ENCODE measurements at places on chromosomes 5 and 9. TPM values are rescaled to one million over a fixed set of nuclear protein-coding genes. Genes with fewer than 3 reads are reported as not detected.

Gene SOX30
- total RNA-seq, result not detected

Gene IER5L
- total RNA-seq, result 14.9 TPM

Gene LRRC19
- total RNA-seq, result not detected

Gene KLF9
- 90.7 TPM for total RNA-seq

Gene STOM
- 396 TPM for total RNA-seq

Gene MYORG
- total RNA-seq, result 2.1 TPM

Gene TAF11L2
- not detected for total RNA-seq

Gene PCDHGA1
- 0.15 TPM for total RNA-seq

Gene C9orf43
- total RNA-seq, result 0.30 TPM

Gene PCDHGA5
- 2.1 TPM for total RNA-seq

Gene ECM2
- 4.3 TPM for total RNA-seq

Gene TGFBI
- 51.0 TPM for total RNA-seq

Gene CTSV
- total RNA-seq, result 0.67 TPM

Gene ELL2
- 52.2 TPM for total RNA-seq

Gene MCIDAS
- total RNA-seq, result 0.22 TPM

Gene FAM221B
- not detected for total RNA-seq

Gene FBXW2
- total RNA-seq, result 90.0 TPM

Gene FYB1
- total RNA-seq, result 97.4 TPM

Gene PCDHGA12
- total RNA-seq, result 6.2 TPM

Gene WDR38
- 7.7 TPM for total RNA-seq

Gene PROB1
- 0.98 TPM for total RNA-seq

Gene GNPDA1
- total RNA-seq, result 37.5 TPM

Gene RASGEF1C
- not detected for total RNA-seq

Gene GMCL2
- total RNA-seq, result not detected

Gene RXRA
- 59.7 TPM for total RNA-seq

Gene FOXD4L3
- total RNA-seq, result 0.61 TPM

Gene ITK
- 5.0 TPM for total RNA-seq

Gene SLC36A3
- total RNA-seq, result not detected

Gene GABRA1
- not detected for total RNA-seq

Gene MBLAC2
- 4.2 TPM for total RNA-seq

Gene PLCXD3
- 1.4 TPM for total RNA-seq

Gene SLC6A3
- not detected for total RNA-seq

Gene RGS7BP
- 2.5 TPM for total RNA-seq

Gene DBH
- total RNA-seq, result not detected

Gene PRRX2
- total RNA-seq, result not detected

Gene WDR55
- total RNA-seq, result 24.8 TPM

Gene ZNF883
- total RNA-seq, result 0.69 TPM

Gene DMRT2
- 0.79 TPM for total RNA-seq

Gene CDX1
- total RNA-seq, result not detected

Gene NPR2
- total RNA-seq, result 20.6 TPM

Gene C7
- 320 TPM for total RNA-seq

Gene F2RL2
- 0.43 TPM for total RNA-seq

Gene LCN2
- 11.5 TPM for total RNA-seq

Gene DMGDH
- total RNA-seq, result 1.3 TPM

Gene ANKRD33B
- total RNA-seq, result 10.5 TPM

Gene ARHGEF37
- total RNA-seq, result 11.0 TPM

Gene TSTD2
- total RNA-seq, result 24.1 TPM

Gene COL5A1
- total RNA-seq, result 31.4 TPM

Data from upper lobe of left lung (tissue), 6 donors.